ENCODE measurements at places on chromosomes 5 and 9.

DNA sequence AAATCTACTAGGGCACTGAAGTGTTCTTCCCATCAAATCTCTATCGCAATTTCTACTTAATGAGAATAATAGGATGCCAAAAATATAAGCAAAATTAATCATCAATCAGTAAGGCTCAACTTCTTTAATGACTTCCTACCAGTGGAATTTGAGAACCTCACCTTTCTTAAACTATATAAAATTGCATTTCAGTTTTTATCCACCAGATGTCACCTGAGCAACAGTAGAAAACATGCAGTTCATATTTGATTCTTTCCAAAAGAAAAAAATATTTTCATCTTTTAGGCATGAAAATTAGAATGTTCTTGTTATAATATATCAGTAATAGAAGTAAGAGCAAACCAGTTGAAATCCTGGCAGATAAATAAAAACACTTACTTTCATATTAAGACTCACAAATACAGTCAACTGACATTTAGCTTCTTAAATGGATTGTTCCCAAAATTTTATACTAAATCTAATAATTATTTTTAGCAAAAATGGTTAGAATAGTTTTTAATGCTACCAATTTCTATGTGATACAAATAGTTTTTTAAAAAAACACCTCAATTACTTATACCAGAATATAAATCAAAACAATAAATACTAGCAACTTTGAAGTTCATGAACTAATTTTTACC is 13.4 kb upstream of the CCDC112 start:
- DNase-seq: no peak

DNA sequence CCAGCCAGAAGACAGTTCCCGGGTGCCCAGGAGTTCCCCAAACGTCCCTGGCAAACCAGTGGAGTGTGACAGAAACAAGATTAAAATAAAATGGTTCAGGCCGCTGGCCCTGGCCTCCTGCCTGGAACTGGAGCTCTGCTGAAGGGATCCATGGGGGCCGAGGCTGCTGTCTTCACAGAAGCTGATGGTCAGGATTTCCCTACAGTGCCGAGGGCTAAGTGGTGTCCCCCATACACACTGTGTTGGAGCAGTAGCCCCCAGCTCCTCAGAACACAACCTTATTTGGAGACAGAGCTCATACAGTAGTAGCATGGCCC is 55.9 kb downstream of the MRPL36 start:
- no peak for DNase-seq

GRCh38 chr5:170501931-170502330 is 1.9 kb upstream of the KCNIP1 start:
- DNase-seq: no peak

DNA sequence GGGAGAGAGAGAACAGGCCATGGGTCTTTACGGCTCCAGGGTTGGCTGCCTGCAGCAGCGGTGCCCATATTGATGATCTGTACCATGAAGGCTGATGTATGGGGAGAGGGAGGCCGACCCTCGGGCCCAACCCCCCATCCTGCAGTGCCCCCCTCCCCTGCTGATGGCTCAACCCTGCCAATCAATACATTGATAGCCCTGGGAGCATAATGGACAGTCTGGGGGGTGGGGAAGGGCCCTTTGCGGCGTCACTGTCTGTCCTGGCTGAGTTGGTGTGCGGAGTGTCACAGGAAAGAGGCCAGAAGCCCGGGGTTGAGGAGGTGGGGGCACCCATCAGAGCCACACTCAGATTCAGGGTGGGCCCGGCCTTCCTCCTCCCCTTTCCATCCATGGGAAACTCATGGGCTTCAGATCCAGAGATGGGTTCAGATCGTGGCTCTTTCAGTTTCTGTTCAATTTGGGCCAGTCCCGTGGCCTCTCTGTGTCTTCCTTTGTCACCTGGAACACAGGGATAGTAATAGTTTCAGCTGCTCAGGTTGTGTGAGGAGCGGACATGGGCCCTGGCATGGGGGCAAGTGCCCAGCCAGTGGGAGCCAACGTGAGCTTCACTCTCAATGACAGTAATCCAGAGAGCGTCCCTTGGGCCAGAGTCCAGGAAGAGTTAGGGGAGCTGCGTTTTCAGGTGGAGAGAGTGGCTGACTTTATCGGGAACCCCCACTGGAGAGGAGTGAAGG is 9.5 kb downstream of the FGF18 start:
- DNase-seq: no peak

- DNase-seq: no peak
These were observed 23.1 kb downstream of the SLC25A25 start for GRCh38 chr9:128091144-128091543.

- no peak for DNase-seq
These were observed 3.3 kb downstream of the NCBP1 start for GRCh38 chr9:97636903-97637302.
